ENCODE measurements at places on chromosomes 4 and X.

GRCh38 chr4:124868495-124868894 is 156.0 kb upstream of the ANKRD50 start:
- DNase-seq = no peak

- DNase-seq = no peak
Observed at GRCh38 chr4:26148927-26149326, 171.9 kb upstream of the RBPJ start.

DNA sequence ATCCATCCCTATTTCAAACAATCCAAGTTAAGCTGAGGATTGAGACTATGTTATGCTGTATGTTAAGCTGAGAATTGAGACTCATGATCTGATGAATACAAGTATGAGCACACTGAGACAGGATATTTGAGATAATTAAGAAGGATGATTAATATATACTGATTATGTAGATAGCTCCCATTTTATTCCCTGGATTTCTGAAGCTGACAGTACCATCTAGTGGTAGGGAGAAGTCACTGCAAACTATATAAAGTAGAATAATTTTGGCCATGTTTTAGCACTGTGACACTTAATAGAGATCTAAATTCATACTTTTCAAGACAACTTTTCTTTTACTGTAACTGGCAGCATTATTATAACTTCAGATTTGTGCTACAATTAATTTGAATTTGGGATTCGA is 63.8 kb upstream of the HPRT1 start:
- no peak for DNase-seq

DNA sequence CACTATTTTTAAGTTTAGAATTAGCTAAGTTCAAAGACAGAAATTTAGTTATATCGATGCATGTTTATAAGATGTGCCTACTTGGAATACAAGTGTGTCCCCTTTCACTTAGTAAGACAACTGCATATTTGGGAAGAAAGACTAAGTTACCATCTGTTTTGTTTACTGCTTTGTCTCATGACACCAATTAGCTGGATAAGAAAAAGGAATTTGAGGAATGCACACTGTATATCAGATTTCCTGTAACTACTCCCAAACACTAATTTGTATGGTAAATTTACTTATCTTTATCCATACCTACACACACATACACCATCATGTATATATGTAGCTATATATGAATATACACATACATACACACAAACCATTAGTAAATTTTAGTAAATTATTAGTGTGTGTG is 1442.8 kb upstream of the IGFBP7 start:
- DNase-seq = no peak

GRCh38 chrX:122517786-122518185 is 666.3 kb upstream of the GRIA3 start:
- DNase-seq = no peak

Measured in left renal pelvis (tissue), 4 donors.